ENCODE measurements at places on chromosomes 11 and 22.

DNA sequence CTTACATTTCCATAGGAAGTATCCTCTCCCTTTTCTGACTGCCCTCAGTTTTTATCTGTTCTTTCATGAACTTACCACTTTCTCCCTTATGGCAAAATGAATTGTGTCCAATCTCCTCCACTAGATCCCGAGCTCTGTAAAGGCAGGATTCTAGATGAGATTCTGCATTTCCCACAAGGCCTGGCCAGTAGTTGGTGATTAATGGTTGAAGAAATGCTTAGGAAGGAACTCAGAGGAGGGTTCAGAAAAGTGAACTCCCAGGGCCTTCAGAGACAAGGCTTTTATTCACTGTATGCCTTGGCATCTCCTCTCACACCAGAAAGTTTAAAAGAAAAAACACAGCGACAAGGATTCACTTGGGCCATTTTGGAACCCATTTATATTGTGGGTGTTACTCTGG is 66.2 kb downstream of the CCDC81 start:
- no peak for DNase-seq

DNA sequence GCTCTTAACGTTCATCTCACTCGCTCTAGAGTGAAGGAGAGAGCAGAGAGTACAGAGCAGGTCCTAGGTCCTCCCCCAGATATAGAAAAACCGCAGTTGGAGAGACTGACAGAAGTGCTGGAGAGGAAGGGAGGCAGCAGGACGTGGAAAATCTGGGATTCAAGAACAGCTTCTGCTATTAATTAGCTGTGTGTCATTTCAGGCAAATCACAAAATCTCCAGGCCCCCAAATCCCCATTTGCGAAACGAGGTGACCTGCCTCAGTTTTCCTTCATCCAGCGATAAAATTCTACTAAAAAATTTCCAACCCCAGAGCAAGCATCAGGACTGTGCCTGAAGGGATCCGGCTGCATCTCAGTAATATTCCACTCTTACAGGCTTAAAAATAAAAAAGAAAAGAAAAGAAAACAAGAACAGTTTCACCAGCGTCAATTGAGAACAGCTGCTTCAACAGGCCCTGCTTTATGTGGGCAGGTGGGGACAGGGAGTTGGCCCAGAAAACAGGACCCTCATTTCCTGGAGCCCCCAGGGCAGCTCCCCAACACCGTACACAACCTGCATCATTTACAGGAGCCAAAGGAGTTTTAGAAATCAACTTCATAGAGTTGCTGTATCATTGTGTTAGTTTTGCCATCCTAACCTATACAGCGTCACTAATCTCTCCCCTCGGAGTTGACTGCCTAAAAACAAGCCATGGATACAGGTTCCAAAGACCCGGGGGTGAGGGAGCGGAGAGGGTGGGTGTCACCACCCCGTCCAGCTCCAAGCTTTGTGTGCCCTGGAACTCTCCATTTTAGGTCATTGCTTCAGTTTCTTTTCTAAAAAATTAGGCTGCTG is 2.3 kb upstream of the MALAT1 start:
- no peak for DNase-seq

- no peak for DNase-seq
Measured at GRCh38 chr22:42938976-42939375, 76.0 kb downstream of the PACSIN2 start.

- DNase-seq: no peak
Measured at GRCh38 chr11:105111145-105111944, 28.2 kb downstream of the CARD18 start.

DNA sequence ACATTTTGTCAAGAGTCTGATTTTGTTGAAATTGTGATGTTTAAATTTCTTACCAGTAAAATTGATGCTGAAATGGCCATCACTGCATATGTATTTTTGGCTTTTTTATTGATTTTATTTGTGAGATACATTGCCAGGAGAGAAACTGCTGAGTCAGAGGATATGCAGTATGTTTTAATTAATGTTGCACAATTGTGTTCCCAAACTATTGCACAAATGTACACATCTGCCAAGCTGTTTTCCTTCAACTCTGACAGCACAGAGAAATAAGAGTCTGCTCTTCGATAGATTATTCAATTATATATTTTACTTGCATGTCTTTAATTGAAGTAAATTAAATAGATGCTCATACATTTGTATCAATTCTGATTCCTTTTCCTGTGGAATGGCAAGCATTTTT is 640.2 kb upstream of the LUZP2 start:
- DNase-seq: no peak

GRCh38 chr11:115581871-115582639 is 77.8 kb upstream of the CADM1 start:
- no peak for DNase-seq

DNA sequence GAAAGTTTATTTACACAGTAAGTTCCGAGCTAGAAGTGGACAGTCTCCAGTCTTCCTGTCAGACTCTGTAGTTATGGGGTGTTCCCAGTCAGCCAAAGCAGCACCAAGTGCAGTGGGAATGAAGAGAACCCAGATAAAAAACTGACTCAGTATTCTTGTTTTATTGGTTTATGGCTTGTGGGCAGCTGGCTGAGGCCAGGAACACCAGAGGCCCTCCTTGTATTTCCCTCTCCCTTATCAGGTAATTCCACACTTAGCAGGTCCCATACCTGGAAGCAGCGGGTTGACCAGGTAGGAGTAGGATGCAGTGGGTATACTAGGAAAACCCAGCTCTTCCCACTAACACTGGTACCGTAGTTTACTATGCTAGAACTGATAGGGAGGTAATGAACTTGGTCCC is 3.5 kb upstream of the BACE1-AS start:
- DNase-seq: no peak

All from naive B cell (primary cell).